ENCODE measurements at places on chromosomes 16 and 17. TPM values are rescaled to one million over a fixed set of nuclear protein-coding genes. Genes with fewer than 3 reads are reported as not detected.

The KCNJ2 gene
- 10.1 TPM for total RNA-seq

The MGAT5B gene
- total RNA-seq: not detected

The TBC1D3K gene
- not detected for total RNA-seq

The TPSG1 gene
- total RNA-seq: not detected

The ZACN gene
- 1.7 TPM for total RNA-seq

The ACD gene
- total RNA-seq: 11.3 TPM

The DCTN5 gene
- 35.6 TPM for total RNA-seq

The TMC8 gene
- not detected for total RNA-seq

The KRTAP9-2 gene
- total RNA-seq: not detected

The HS3ST3B1 gene
- total RNA-seq: 0.72 TPM

The KRTAP2-3 gene
- 20.5 TPM for total RNA-seq

The RGS11 gene
- 6.0 TPM for total RNA-seq

The C16orf74 gene
- 11.3 TPM for total RNA-seq

The COX4I1 gene
- total RNA-seq: 180 TPM

The ABCA9 gene
- total RNA-seq: 3.6 TPM

The KCNJ18 gene
- total RNA-seq: not detected

The PLCG2 gene
- 29.9 TPM for total RNA-seq

The PITPNM3 gene
- 4.8 TPM for total RNA-seq

The ANKFN1 gene
- total RNA-seq: 12.5 TPM

The TUBB3 gene
- 63.3 TPM for total RNA-seq

The NOD2 gene
- total RNA-seq: 6.5 TPM

The DNASE1L2 gene
- not detected for total RNA-seq

The AATF gene
- total RNA-seq: 14.0 TPM

The ITGAD gene
- not detected for total RNA-seq

The CDH11 gene
- total RNA-seq: 419 TPM

The TEPSIN gene
- 9.4 TPM for total RNA-seq

The TBC1D3 gene
- total RNA-seq: 2.2 TPM

The CD300E gene
- total RNA-seq: 0.72 TPM

The FBXW10 gene
- 0.24 TPM for total RNA-seq

The CA7 gene
- not detected for total RNA-seq

The ADGRG1 gene
- total RNA-seq: 8.9 TPM

The SOST gene
- total RNA-seq: 0.96 TPM

The ZNF597 gene
- 6.0 TPM for total RNA-seq

The KRT20 gene
- 3.4 TPM for total RNA-seq

The PROCA1 gene
- 18.1 TPM for total RNA-seq

The DNAAF8 gene
- 0.24 TPM for total RNA-seq

The SOCS7 gene
- total RNA-seq: 16.4 TPM

The CCDC78 gene
- 0.24 TPM for total RNA-seq

The KRTAP1-5 gene
- total RNA-seq: not detected

The KCNAB3 gene
- 1.7 TPM for total RNA-seq

The MATCAP1 gene
- total RNA-seq: 2.6 TPM

The GRAPL gene
- total RNA-seq: not detected

The PTX4 gene
- total RNA-seq: not detected

The MAPT gene
- total RNA-seq: 1.7 TPM

The VASN gene
- 57.3 TPM for total RNA-seq
